ENCODE measurements at places on chromosomes 12 and 14. TPM values are rescaled to one million over a fixed set of nuclear protein-coding genes. Genes with fewer than 3 reads are reported as not detected.

Gene KRT85
- not detected for total RNA-seq

Gene RPS6KL1
- 5.4 TPM for total RNA-seq

Gene MYH7
- not detected for total RNA-seq

Gene ABHD4
- total RNA-seq: 28.4 TPM

DNA sequence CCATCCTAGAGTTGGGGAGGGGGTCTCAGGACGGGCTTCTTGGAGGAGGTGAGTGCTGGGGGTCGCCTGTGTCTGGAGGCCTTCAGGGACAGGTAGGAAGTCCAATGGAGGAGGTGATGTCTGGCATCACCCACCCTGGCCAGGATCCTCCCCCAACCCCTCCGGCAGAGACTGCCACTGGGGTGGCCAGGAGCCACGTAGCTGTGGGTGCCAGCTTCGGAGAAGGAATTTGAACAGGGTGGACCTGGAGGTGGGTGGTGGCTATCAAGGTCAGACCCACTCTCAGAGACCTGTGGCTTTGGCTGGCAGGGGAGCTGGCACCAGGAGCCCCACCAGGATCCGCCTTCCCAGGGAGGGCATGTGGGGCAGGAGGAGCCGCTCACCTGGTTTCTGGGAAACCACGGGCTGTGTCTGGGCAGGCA, 9.1 kb downstream of the CEP170B start:
- no peak for DNase-seq

DNA sequence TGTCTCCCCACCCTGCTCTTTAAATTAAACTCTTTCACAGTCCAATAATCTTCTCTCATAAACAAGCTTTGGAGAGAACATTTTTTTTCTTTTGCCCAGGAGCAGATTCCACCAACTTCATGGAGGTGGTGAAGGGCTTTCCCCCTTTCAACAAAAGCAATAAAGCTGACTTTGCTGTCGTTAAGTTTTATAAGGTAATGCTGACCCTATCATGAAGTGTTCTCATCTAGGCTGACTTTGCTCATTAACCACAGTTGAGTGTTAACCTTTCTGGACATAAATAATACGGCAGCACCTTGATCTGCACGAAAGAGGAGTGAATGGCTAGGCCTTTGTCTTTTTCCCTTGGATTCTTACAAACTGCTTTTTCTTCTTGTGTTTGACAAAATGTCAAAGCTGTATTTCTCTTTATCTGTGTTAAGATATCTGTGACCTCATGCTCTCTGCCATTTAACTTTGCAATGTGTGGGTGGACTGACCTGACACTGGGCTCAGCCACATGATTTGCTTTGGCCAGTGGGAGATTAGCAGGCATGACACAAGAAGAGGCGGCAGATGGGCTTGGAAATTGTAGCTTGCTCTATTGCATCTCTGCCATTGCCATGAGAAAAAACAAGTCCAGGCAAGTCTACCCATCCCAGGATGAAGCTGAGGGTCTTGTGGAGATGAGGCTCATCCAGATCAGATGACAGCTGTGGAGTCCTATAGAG, 470.9 kb upstream of the CCDC196 start:
- DNase-seq: no peak

DNA sequence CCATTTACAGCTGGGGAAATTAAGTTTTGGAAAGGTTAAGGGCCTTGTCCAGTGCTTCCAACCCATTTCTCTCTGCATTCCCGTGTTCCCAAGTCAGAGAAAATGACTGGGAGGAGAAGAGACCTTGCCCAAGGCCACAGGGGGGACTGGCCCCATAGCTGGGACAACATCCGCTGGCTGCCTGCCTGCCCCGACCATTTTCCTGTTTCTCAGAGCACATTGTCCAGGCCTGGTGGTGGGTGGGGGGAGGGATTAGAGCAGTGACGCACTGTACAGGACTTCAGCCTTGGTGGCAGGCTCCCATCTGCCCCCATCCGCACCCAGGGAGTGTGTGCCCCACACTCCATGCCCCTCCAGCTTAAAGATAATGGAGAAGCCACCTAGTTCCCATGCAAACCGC, 27.7 kb downstream of the DIO3 start:
- no peak for DNase-seq

- no peak for DNase-seq
Measured at GRCh38 chr14:53814392-53814791, 142.2 kb downstream of the BMP4 start.

GRCh38 chr14:67623114-67623513, 3.4 kb downstream of the ARG2 start:
- no peak for DNase-seq

DNA sequence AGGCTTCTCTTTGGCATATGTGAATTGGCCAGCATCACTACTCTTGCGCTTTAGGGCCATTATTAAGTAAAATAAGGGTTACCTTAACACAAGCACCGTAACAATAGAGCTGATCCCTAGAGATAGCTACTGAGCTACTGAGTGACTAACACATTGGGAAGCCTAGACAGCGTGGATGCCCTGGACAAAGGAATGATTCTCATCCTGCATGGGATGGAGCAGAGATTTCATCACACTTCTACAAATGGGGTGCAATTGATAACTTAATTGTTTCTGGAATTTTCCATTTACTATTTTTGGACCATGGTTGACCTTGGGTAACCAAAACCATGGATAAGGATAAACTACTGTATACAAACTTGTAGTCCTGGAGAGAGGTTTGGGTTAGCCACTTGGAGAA, 57.1 kb downstream of the FBXO34 start:
- DNase-seq: no peak

DNA sequence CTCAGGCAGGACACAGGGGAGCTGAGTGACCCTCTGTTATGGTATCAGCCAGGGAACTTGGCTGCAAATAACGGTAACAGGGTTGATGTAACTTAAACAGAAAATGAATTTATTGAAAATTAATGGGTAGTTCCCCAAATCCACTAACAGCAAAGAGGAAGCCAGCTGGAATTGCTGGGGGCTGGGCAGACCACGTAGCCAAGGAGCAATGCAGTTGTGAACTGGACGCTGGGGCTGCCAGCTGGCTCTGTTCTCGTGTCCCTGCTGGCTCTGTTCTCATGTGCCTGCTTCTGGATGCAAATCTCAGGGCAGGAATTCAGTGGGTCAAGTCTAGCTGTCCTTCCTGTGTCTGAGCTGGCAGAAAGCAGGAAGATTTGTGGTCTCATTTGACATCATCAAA, 1383.3 kb upstream of the TMEM132C start:
- DNase-seq: no peak
